ENCODE measurements at places on chromosomes 2 and 18.

DNA sequence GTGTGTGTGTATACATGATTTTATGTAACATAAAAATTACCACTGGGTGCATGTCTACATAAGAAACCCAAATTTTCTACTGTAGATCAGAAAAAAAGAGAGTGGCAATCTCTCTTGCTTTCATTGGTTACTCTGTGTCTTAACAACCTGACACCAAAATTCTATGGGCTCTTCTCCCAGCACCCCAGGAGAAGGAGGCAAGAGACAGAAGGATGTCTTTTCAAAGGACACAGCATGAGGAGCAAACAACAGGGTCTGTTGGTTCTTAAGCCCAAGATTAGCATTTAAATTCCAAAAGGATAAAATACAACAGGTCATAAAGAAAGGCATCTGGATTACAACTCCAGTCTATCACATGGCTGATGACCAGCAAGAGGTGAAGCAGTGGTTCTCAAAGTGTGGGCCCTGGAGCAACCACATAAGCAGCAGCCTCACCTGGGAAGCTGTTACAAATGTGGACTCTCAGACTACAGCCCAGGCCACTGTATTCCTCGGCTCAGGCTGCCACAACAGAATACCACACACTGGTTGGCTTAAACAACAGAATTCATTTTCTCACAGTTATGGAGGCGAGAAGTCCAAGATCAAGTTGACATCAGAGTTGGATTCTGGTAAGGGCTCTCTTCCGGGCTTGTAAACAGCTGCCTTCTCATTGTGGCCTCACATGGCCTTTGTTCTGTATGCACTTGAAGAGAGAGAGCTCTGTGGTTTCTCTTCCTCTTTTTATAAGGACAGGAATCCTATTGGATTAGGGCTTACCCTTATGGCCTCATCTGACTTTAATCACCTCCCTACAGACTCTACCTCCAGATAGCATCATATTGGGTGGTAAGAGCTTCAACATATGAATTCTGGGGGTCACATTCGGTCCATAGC, 79.8 kb upstream of the RNF152 start:
- no peak for DNase-seq

- no peak for DNase-seq
Measured at GRCh38 chr2:39542523-39542922, 105.4 kb upstream of the MAP4K3 start.

GRCh38 chr2:98009887-98010760, 14.4 kb upstream of the TMEM131 start:
- DNase-seq = no peak

DNA sequence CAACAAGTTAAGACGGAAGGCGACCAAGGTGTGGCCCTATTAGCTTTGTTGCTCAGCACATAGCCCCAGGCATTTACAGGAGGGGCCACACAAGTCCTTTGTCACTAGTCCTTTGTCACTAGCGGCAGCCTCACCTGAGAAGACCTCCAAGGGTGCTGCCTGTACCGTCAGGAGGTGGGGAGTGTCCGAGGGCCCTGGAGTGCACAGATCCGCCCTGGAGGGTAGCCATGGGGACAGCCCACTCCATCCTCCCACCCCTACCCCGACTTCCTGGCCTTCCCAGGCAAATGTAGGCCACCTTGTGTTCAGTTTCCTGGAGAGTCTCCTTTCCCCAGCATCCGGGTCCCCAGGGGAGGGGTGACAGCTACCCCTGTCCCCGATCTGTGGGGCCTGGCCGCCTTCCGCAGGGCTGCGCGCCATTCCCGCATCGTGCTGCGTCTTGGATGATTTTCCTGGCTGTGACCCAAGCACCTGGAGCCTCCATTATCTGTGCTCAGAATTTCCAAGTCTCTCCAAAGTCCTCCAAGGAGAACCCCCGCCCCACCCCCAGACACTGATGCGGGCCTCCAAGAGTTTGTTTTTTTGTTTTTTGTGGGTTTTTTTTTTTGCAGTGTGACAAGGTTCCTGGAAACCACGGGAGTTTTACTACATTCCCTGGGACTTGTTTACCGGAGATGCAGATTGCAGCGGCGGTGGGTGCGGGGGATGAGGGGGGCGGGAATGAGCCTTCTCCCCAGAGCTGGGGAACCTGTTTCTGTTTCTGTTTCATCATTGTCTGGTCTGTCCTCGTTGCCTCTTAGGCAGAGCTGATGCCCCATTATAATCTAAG, 28.6 kb downstream of the TEX44 start:
- DNase-seq = no peak

DNA sequence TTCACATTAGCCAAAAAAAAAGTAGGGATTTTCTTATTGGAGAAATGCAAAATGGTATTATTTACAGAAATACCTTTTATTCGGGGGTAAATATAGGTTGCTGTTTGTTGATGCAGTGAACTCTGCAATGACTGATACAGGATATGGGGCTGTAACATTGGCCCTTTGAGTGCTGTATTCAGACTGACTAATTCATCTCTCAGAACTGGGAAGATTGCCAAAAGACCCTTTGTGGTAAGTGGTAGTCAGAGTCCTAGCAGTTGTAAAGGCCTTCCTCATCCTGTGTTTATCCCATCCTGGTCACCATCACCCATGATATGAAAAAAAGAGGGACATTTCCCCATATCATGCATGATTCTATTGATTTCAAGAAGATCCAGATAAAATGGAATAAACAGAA, 14.0 kb upstream of the DCC start:
- DNase-seq = no peak

GRCh38 chr2:49002750-49003149, 151.6 kb downstream of the FSHR start:
- DNase-seq = no peak

DNA sequence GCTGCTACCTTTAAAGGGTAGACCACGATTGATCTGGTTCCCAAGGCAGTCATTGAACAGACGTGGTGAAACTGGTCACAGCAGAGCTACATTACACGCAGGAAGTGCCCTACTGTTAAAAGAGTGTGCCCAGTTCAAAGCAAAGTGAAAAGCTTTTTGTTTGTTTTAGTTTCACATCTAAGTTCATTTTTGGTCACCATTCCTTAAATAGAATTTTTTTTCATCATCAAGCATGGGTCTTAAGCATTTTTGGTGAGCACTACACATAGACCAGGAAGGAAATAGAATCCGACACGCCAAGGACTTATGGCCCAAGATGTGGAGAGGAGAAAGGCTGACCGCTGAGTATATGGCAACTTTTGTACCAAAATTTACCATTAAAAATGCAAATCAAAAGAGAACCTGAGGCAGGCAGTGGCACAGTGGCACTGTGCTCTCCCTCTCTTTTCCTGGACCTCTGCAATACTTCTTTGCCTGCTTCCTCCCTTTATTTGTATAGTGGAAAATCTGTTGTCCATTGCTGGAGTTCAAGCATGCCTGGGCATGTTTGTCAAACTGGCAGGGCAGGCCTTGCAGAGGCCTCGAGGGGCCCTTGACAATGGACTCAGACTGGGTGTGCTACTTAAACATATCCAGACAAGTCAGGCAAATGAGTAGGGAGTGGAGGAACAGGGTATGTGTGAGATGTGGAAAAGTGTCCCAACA, 42.6 kb upstream of the HNRNPA3 start:
- DNase-seq = no peak

DNA sequence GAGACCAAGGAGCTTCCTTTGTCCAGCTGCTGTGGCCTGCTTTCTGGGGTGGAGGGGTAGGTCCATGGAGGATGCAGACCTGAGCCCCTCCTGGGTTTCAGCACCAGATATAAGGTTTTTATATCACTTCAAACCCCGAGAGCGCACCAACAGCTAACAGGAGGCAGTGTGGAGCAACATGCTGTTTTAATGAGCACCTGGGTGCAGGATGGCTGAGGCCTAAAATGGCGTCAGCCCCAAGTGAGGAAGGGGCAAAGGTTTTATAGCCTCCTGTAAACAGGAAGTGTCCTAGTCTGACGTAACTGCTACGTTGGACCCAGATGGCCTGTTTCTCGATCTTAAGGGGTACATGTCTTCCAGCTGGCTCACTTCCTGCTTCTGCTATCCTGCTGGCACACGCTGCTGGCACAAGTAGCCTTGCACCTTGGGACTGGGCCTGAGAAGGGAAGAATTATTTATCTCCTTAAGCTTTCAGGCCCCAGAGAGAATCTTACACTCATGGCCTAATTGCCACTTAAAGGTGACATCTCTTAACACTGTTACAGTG, 11.4 kb upstream of the REG1B start:
- DNase-seq = no peak

DNA sequence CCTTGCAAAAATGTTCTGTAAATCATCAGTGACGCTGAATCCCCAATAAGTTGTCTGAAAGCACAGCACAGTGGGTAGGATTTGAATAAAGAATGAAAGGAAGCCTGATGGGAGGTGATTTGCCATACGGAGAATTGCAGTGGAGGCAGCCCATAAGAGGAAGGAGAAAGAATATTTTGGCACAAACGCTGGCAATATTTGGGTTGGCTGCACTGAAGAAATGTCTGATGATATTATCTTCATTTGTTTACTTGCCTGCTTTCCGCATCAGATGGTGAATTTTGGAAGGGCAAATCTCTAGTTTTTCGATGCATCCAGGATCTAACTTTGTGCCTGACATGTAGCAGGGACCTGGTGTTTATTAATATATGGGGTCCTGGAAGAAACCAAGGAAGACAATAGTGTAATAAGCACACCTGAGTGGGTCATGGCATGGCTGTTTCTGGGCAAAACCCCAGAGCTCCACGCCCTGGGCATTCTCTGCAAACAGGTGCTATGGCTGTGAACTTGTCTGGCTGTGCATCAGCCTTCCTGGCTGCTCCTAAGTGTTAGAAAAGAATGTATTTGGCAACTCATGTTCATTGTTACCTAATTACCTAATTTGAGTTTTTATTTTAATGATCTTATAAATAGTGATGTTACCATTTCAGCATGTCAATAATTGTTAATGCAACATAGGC, 5.9 kb downstream of the GALR1 start:
- no peak for DNase-seq

- no peak for DNase-seq
Measured at GRCh38 chr2:51344886-51345285, 313.0 kb upstream of the NRXN1 start.

GRCh38 chr18:72140007-72140406, 404.1 kb downstream of the CBLN2 start:
- DNase-seq = no peak

GRCh38 chr2:200302940-200303727, 3.4 kb upstream of the SPATS2L start:
- DNase-seq = no peak

- no peak for DNase-seq
Measured at GRCh38 chr2:233356546-233357308, 2.4 kb downstream of the DGKD start.

GRCh38 chr18:79576686-79577351, 102.8 kb upstream of the CTDP1 start:
- no peak for DNase-seq

DNA sequence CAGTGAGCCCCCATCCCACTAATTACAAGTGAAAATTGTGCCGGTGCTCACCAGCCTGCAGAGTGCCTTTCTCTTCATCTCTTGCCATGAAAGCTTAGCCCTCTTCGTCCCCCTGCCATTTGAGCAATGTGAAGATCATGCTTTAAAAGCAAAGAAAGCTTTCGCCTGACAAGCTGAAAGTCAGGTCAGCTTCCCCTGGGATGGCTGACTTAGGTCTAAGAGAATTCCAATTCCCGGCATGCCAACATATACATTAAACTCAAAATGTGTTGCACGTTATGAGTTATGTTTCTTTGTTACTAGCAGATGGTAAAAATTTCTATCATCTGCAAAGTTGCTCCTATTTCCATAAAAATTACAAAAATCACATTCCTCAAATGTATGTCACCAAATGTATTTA, 129.8 kb downstream of the AFF3 start:
- DNase-seq = no peak

DNA sequence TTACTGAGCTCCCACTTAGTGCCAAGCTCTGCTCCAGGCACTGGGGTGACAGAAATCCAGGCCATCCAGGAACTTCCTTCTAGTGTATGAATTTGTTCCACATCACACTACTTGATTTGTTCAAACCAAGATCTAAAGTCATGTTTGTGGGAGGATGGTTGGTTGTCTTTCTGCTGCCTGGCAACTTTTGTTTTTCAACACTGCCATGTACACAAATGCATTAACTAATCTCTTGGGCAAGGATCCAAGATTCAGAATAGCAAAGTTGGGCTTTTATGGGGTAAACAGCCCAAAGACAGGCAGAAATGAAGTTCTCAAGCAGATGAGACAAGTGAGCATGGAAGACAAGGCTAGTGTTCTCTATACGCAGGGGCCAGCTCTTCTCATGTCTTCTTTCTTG, 53.4 kb upstream of the PROKR1 start:
- DNase-seq = no peak

GRCh38 chr2:51601706-51602105, 569.8 kb upstream of the NRXN1 start:
- no peak for DNase-seq

DNA sequence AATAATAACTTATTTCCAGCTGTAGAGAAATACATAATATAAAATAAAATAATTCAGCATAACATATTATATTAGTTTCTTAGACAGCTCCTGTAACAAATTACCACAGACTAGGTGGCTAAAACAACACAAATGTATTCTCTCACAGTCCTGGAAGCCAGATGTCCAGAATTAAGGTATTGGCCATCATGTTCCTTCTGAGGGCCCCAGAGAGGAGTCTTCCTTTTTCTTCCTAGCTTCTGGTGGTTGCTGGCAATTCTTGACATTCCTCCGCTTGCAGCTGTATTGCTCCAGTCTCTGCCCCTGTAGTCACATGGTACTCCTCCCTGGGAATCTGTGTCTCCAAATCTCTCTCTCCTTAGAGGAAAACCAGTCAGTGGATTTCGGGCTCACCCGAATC, 146.8 kb downstream of the RBM43 start:
- DNase-seq = no peak

- DNase-seq = no peak
Measured at GRCh38 chr2:16860627-16861026, 195.0 kb upstream of the CYRIA start.

DNA sequence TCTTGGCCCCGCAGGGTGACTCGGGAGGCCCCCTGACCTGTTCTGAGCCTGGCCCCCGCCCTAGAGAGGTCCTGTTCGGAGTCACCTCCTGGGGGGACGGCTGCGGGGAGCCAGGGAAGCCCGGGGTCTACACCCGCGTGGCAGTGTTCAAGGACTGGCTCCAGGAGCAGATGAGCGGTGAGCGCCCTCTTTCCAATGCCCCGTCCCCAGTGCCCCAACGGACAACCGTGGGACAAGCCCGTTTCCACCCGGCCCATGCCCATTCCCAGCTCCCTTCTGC, 2.6 kb upstream of the CHRND start:
- no peak for DNase-seq

DNA sequence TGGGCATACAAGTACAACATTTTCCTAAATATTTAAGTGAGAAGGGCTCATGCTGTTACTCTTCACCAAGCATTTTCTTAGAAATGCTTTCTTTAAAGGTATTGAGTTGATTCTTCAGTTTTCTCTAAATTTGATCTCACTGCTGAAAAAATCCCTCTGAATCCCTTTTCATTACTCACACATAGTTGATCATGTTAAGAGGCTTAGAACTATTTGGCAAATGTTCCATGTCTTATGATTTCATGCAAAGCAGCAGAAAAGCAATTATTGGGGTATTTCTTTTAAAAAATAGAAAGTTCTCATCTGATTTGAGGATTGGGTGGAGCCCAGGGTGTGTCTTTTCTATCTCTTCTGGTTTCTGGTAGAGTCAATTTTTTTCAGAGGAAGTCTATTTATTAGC, 1079.8 kb upstream of the ZEB2 start:
- DNase-seq = no peak
